ENCODE measurements at places on chromosomes 11 and 22.

DNA sequence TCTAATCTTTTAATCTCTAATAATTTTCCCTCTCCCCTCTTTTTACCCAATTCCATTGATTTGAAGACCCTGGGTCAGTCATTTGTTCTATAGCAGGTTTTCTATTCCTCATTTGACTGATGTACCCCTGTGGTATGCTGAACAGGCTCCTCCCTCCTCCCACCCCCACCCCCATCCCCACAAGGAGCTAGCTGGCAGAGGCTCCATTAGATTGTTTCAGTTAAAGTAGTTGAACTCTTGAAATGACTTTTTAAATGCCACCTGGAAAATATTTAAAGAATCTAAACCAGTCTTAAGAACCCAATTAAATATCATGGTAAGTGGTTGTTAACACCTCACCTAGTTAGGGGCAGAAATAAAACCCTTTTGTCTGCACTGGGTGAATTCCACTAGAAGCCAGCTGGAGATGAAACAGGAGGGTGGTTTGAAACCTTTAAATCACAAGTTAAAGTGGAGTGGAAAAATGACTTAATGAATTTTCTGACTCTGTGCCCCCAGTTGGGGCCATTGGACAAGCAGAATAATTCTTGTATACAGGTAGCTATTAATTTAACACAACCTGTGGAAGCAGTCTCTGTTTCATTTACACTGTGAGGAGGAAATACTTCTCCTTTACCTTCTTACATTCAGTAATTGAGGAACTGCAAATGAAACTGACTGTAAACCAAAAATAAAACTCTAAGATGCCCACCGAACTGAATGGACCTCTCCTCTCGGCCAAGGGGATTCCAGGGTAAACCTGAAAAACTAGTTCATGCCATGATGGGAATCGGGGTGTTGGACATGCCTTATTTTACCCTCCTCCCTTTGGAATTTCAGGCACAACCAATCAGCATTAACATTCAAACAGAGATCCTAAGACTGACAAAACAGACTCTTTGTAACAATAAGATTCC lies 30.7 kb downstream of the PRR5L start:
- no peak for DNase-seq

- DNase-seq = no peak
Measured at GRCh38 chr11:1838077-1838425, 730 bp upstream of the TNNI2 start.

DNA sequence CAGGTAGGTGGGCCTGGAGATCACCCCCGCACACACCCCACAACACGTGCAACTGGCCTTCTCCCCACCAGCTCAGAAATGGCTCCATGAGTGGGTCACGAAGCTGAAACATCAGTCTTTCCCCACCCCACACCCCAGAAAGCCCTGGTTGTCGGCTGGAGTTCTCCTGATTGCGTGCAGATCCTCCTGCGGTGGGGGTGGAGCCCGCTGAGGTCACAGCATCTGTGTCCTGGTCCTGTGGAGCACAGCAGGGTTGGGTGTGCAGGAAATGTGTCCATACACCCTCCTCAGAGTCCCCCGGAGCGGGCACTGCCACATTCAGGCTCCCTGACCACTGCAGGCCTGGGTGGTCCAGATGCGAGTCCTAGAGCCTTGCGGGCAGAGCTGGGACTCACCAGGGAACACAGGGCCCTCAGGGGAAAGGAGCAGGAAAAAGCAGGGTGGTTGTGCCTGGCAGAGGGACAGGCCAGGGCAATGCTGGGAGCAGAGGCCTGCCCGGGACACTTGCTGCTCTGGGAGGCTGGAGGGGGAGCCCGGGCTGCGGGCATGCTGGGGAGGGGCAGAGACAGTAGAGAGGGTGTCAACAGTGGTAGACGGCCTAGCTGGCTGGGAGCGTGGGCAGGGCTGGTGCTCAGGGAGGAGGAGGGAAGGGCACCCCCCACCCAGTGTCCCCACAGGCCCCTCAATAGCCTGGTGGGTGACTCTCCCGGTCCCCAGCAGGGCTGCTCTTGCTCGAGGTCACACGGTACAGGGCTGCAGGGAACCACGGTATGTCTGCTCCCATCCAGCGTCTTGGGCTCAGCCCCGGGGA lies 42.4 kb upstream of the PPARA start:
- DNase-seq = no peak

DNA sequence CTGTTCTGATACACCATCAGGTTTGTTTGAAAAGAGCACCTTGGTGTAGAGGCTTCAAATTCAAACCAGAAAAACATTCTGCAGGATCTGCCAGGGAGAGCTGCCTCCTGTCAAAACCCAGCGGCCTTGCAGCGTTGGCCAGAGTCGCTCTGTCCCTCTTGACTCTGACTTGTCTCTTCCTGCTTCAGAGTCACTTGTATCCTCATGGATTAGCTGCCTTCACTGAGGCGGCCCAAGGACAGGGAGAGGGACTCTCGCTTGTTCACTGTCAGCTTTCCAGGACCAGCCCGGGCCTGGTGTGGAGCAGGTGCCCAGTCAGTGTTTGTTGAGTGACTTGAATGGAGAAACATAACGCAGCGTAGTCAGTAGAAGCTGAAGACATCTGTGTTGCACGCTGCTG lies 18.0 kb downstream of the TBC1D22A start:
- no peak for DNase-seq

GRCh38 chr22:50297510-50298265 lies 9.8 kb downstream of the PLXNB2 start:
- no peak for DNase-seq

- DNase-seq = no peak
Measured at GRCh38 chr11:75347781-75348566, 3.5 kb downstream of the ARRB1 start.
